NCI-H82 (cell line): ENCODE measurements at places on chromosomes 7 and 10.
A peak's percentile ranks its signal among the peaks of the same experiment; 100 is the strongest.

DNA sequence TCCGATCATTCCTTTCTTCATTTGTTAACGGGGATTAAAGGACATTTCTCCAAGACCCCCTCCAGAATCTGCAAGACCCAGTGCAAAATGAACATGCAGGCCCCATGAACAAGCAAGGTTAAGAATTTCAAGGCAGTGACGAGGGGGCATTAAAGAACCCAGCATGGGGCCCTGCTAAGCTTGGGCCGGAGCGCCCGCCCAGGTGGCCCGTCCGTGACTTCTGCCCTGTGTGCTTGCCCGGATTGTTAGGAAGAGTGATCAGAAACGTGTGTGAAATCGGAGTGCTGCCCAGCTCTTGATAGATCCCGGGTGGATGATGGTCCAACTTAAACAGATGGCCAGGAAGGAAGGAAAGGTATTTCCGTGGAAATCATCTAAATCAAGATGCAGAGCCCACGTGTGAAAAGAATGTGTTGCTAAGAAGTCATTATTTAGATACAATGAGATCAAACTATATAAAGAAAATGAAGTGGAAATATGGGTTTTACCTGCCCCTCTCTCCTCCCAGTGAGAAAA lies 213.6 kb downstream of the KLF6 start:
- DNase-seq = no peak

- no peak for DNase-seq
Measured at GRCh38 chr10:4684434-4684833, 141.6 kb upstream of the AKR1E2 start.

DNA sequence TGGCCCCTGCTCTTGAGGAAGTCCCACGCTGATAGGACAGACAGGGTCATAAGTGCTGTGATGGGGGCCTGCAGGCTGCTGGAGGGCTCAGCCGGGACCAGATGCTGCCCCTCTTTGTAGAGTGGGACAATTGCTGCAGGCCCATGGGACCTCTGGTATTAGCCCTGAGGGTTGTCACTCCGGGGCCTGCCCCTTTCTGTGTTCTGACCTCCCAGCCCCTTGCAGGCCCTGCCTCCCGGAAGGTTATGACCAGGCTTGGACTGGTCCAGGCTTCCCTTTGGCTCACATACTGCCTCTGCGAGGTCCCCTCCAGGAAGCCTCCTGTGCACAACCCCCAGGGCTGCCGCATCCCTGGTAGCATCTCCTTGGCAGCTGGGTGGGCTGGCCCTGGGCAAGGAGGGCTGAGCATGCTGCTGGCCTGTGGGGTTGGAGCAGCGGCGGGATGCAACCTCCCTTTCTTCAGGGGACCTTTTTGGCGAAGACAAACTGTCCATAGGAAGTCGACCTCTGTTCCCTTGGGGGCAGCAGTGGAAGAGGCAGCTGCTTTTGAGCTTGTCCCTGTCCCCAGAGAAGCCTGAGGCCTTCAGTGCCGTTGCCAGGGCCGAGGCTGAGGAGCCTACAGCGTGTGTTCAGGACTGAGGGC lies 8.8 kb downstream of the LIMK1 start:
- DNase-seq = no peak

- DNase-seq = no peak
Measured at GRCh38 chr10:17563452-17563851, 53.7 kb downstream of the HACD1 start.

GRCh38 chr10:80460399-80461207 lies 6.5 kb downstream of the TSPAN14 start:
- DNase-seq = peak; percentile 15

DNA sequence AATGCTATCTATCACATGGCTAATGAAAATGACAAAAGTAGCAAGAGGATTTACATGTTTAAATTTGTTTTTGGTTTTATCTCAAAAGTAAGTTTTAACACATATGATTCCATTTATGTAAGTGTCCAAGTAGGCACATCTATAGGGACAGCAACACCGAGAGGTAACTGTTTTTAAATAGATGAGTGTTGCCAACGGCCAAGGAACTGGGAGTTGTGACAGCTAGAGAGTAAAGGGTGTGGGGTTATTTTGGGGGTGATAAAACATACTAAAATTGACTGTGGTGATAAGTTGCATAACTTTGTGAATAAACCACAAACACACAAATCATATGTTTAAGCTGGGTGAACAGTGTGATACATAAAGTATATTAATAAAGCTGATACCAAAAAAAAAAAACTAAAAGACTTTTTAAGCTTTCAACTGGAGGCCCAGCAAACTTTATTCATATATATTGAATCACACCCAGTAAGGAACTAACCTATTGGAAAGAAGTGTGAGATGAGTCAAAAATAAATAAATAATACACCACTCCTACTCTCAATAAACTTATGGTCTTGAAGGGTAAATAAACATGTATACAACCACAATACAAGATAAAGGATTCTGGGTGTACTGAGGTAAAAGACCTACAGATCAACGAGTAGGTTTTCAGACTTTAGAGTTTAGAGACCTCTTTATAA lies 33.0 kb downstream of the LRRC72 start:
- DNase-seq = no peak

DNA sequence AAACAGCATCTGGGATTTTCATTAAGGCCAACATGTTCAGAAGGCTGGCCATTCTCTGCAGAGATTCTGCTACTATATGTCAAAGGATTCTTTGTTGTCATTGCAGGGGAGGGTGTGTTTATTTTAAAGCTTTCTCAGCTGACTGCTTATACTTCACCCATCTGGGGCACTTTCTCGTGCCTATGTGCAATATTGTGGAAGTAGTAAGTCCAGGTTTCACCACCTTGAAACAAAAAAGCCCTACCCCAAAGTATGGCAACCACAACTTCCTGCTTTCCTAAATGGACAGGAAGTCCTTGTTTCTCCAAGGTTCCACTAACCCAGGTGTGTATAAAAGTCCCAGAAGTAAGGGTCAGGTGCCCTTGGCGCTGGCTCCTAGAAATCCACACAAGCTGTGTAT lies 58.7 kb upstream of the COL1A2 start:
- DNase-seq = peak; percentile 61

DNA sequence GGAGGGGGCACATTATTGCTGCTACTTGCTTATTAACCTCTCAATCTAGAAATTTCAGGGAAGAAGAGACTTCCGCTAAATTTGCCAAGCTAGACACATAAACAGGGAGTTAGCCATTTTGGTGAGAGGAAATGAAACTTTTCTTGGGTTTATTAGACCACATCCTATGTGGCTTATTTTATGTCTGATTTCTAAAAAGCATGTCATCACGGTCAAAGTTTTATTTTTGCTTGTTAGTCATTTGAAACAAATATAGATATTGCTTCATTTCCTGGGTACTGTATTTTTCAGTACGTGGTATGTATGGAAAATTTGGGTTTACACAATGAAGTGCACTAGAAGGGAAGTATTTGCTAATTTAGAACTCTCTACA lies 144.1 kb downstream of the TCF7L2 start:
- no peak for DNase-seq

DNA sequence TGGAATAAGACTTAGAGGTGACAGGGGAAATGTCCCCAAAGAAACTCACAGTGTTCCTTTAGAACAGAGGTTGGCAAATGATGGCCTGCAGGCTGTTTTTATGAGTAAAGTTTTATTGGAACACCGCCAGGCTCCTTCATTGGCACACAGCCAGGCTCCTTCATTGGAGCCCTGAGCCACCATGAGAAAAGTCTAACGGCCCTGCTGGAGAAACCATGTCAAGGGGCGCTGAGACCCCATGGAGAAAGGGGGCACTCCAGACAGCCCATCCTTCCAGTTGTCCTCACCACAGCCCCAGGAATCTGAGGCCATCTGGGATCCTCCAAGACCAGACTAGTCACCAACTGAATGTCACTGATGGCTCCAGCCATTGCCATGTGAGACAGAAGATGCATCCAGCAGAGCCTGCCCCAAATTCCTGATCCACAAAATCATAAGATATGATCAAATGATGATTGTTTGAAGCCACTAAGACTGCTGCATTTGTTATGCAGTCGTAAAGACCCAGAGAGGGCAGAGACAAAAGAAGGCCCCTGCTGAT lies 88.2 kb upstream of the GPR26 start:
- DNase-seq = no peak

- DNase-seq = no peak
Measured at GRCh38 chr7:158077934-158078910, 509.4 kb downstream of the PTPRN2 start.

DNA sequence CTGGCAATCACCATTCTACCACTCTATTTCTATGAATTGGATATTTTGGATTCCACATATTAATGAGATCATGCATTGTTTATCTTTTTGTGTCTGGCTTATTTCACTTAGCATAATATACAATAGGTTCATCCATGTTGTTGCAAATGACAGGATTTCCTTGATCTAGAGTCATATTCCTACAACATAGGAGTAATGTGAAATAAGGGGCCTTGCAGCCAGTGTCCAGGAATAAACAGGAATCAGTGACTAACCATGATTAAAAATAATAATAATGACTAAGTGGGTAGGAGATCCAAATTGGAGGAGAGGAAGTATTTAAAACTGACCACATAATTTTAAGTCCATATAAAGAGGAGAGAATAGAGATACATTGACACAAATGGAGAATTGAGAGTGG lies 49.9 kb downstream of the SCIN start:
- no peak for DNase-seq

GRCh38 chr10:92914478-92915325 lies 66.4 kb downstream of the EXOC6 start:
- DNase-seq = peak; percentile 83

DNA sequence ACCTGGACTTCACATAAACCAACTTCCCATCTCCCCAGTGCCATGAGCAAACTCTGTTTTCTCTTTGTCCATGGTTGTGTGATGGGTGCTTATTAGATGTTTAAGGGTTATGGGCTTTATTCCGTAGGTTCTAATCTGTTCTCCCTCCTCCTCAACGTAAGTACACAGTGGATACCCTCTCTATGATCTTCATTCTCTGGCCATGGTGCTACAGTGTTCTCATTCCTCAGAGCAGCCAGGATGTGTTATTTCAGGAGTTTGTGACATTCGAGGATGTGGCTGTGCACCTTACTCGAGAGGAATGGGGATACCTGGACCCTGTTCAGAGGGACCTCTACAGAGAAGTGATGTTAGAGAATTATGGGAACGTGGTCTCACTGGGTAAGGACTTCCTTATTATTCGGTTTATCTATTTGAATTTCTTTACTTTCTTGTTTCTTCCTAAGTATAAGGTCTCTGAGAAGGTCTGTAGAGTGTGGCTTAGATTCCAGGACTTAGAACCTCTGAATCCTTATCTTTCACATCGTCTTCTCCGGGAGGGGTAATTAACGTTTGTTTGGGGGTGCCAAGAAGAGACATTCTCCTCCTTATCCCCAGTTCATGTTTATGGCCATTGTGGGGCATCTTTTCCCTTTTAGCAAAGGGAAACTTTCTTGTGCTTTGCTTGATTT lies 3.8 kb downstream of the ZNF655 start:
- DNase-seq = no peak

GRCh38 chr7:98879198-98879978 lies 1.1 kb downstream of the TRRAP start:
- peak; percentile 60 for DNase-seq

DNA sequence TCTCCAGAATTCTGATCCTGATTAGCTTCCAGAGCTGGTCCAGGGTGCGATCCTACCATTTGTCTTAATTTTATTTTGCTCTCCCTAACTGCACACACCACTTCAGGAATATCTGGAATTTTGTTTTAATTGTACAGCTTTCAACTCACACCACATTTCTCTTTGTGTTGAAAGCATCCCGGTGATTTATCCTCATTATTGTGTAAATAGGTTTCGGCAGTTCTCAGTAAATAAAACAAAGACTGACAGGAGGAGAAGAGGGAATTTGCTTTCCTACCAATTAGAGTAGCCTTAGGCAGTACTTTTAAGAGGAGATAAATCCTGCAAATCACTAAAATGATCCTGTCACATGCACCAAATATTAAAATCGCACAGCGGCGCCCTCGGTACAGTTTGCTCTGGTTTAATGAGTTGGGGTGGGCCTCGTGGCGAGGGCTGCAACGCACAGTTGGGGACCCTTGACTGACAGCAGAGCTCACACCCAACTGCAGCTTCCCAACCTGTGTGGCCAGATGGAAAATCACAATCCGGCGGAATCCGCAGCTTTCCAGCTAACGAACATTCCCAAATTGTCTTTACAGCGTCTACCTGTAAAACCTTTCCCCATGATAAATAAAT lies 62.6 kb downstream of the EBF3 start:
- no peak for DNase-seq

GRCh38 chr7:83469076-83469475 lies 179.9 kb downstream of the SEMA3E start:
- no peak for DNase-seq

- no peak for DNase-seq
Measured at GRCh38 chr10:116232613-116233012, 40.4 kb downstream of the GFRA1 start.

- DNase-seq = no peak
Measured at GRCh38 chr10:30862486-30862885, 169.2 kb downstream of the ZNF438 start.

DNA sequence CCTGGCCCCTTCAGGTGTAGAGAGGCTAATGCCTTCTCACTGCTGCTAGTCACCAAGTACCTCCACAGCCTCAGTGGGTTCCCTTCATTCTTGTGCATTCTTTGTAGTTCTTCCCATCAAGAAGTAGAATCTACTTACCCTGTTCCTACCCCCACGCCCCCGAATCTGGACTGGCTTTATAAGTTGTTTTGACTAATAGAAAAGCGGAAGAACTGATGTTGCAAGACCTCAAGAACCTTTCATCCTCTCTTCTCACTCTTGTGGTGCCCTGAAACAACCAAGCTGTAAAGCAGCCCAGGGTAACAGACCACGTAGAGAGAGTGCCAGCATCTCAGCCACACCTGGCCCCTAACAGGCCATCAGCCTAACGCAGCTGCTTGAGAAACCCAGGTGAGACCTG lies 23.2 kb upstream of the LAMB1 start:
- no peak for DNase-seq
